ENCODE measurements at places on chromosomes 7 and 10.

GRCh38 chr10:98920807-98921206 is 314.8 kb downstream of the HPSE2 start:
- DNase-seq, result no peak

GRCh38 chr10:121078036-121078435 is 226.9 kb downstream of the WDR11 start:
- no peak for DNase-seq

DNA sequence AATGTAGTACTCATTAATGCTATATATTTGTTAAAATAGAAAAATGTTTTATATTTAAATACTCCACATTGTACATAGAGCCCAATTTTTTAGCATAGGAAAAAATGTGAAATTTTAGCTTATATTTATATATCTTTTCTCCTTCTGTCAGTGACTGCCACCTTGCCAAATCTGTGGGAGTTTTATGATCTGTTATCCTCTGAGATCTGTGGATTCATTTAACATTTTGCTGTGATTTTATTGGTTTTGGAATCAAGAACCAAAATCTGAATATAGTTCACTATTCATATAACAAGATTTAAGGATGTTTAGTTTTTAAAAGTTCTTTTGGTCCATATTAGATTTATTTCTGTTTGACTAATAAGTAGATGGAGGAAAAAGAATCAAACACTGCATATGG is 127.9 kb downstream of the PPP1R9A start:
- no peak for DNase-seq

GRCh38 chr10:89296220-89296648 is 5.6 kb upstream of the IFIT2 start:
- DNase-seq, result no peak

- peak; percentile 55 for DNase-seq
Observed at GRCh38 chr7:8190119-8190895, 71.7 kb downstream of the ICA1 start.

DNA sequence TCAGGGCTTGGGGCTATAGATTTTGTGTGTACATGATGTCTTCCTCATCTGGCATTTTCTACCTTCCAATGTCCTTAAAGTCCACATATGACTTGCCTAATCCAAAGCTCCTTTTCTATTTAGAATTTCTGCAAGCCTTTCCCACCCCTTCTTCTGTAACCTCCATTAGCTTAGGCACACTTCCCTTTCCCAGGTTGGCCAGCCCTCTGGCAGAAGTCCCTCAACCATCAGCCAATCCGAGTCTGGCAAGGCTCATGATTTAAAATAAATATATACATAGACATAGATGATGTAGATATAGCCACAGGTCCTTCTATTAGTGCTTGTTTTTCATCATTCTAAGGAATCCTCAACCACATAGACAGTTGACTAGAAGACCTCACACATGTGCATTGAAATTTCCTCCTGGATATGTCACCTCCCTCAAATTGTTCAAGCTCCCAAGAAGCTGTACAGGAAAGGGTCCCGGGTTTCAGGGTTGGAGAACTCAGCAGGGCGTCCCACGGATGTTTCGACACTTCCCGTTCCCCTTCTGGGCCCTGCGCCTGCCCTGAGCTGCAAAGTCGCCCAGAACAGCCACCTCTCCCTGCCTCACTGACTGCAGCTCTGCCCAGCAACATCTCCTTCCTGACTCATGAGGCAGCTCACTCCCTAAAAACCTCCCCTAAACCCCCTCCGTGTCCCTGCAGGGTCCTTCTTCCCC is 20.4 kb upstream of the PIK3AP1 start:
- DNase-seq, result no peak

- DNase-seq, result no peak
Observed at GRCh38 chr7:112298543-112299100, 92.1 kb downstream of the ZNF277 start.
